Chondrocyte (in vitro differentiated cells): ENCODE measurements at places on chromosomes 3 and 15. TPM values are rescaled to one million over a fixed set of nuclear protein-coding genes. Genes with fewer than 3 reads are reported as not detected.

Gene ONECUT1
- 0.15 to 0.67 TPM in 2 of 3 replicates, not detected in the other for total RNA-seq

Gene SLC9C1
- 0.07 TPM in 1 of 3 replicates, not detected in the others for total RNA-seq

Gene DAZL
- not detected in 3 replicates for total RNA-seq

Gene CHRNB4
- total RNA-seq = 0.10 to 0.13 TPM in 2 of 3 replicates, not detected in the other

Gene TRPM1
- not detected in 3 replicates for total RNA-seq

Gene TIGIT
- total RNA-seq = not detected in 3 replicates
